ENCODE measurements at places on chromosomes 7 and 10. TPM values are rescaled to one million over a fixed set of nuclear protein-coding genes. Genes with fewer than 3 reads are reported as not detected.

- DNase-seq: no peak
These were observed 639.9 kb upstream of the PFKP start for GRCh38 chr10:2427412-2427811.

DNA sequence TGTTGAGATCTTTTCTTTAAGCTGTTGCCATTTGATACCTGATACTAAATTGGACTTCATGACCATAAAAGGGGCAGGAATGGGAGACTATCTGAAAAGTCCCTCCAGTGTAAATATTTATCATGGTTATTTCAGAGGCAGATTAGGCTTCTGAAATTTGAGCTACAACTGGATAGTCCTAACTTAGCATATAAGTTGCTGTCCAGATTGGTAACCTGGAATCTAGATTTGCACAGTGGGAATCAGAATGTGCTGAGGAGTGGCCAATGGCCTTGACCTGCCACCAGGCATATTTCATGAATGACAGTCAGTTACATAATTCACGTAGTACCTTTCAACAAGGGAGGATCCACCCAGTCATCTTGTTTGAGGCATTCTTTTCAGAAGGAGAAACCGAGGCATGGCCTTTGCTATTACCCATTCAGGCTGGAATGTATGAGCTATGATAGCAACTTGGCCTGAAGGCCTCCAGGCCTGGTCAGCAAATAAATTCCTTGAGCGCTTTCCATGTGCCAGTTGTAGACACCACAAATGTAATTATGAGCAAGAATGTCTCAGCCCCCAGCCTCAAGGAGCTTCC, 80.0 kb downstream of the EEPD1 start:
- no peak for DNase-seq

GRCh38 chr10:114479307-114479706, 75.0 kb upstream of the AFAP1L2 start:
- DNase-seq: no peak

Gene STOX1
- not detected for polyA plus RNA-seq

DNA sequence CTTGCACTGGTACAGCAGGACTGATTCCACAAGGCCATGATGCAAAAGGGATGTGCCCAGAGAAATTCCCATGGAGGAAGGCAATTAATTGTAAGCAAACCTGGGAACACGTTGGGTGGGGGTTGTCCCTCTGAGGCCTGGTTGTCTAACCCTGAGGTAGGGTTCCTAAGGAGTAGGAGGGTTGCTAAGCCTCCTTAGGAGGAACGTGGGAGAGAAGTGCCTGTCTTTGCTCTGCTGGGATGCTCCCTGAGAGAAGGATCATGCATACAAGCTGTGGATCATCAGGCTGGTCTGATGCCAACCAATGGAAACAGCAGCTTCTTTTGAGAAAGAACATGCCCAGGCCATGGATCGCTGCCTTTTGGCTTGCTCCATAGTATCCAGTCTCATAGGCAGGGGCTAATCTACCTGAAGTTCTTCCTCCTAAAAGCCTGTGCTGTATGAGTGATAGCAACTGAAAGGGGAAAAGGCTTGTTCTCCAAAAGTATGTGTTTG, 203.7 kb upstream of the NPVF start:
- DNase-seq: no peak

- no peak for DNase-seq
These were observed 92.3 kb downstream of the NKX6-2 start for GRCh38 chr10:132693676-132694075.

GRCh38 chr7:134660961-134661376, 14.3 kb downstream of the BPGM start:
- peak; percentile 67 for DNase-seq

- DNase-seq: no peak
These were observed 68.6 kb downstream of the JAZF1 start for GRCh38 chr7:28112012-28112411.

Gene GRM3
- polyA plus RNA-seq: not detected

GRCh38 chr7:111531993-111532392, 30.3 kb downstream of the IMMP2L start:
- no peak for DNase-seq

GRCh38 chr10:29056729-29057128, 232.1 kb upstream of the LYZL1 start:
- DNase-seq: no peak

DNA sequence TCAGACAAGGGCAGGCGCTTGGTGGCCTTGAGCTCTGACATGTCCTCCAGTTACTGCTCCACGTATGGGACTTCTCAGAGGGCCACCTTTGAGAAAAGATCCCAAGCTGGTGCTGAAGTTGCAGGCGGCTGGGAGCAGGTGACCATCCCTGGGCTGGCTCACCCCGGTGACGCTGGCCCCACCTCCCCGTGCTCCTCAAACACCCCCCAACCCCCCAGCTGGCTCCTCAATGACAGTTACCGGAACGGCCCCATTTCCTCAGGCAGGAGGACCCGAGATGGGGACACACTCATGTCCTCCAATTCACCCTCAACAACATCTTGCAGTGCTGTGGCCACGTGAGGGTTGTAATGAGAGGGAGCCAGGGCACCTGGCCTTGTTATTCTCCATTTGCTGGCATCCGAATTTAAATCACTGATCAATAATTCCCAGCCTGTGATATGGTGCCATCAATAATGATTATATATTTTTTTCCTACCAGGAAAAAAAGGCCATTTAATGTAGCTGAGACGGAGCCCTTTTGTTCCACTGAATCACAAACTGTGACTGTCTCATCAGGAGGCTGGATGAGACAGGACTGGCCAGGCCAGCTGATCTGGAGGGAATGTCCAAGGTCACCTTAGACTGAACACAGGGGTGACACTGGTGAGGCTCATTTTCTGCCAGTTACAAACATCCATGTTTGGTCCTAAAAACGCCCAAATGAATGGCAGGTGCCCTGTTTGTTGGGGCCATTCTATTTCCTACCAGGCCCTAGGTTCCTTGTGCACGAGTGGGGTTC, 64.5 kb downstream of the CHST15 start:
- DNase-seq: no peak

Gene PNLIP
- not detected for polyA plus RNA-seq

DNA sequence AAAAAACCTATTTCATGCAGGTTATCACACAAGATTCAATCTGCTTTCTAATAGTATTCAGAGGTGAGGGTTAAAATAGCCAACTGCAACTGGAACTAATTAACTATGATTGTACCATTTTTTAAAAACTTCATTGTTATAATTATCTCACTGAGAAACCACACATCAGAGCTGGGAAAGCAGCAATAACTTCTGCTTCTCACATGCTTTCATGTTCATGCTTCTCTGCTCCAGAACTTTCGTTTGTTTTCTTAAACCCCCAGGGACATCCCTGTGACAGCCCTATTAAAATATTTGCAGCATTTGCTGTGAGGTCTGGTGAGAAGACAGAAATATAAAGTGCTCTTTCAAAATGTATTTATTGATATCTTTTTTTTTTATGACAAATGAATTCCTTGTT, 389.0 kb upstream of the SORCS1 start:
- DNase-seq: peak; percentile 11

GRCh38 chr7:149005427-149006344, 22.6 kb downstream of the PDIA4 start:
- no peak for DNase-seq

DNA sequence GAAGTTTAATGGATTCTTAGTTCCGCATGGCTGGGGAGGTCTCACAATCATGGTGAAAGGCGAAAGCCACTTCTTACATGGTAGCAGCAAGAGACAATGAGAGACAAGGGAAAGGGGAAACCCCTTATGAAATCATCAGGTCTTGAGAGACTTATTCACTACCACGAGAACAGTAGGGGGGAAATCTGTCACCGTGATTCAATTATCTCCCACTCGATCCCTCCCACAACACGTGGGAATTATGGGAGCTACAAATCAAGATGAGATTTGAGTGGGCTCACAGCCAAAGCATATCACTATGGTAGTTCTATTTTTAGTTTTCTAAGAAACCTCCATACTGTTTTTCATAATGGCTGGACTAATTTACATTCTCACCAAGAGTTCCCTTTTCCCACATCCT, 36.7 kb downstream of the SPAM1 start:
- DNase-seq: no peak

Gene SMKR1
- polyA plus RNA-seq: 0.27 TPM

Gene ZPBP
- not detected for polyA plus RNA-seq

DNA sequence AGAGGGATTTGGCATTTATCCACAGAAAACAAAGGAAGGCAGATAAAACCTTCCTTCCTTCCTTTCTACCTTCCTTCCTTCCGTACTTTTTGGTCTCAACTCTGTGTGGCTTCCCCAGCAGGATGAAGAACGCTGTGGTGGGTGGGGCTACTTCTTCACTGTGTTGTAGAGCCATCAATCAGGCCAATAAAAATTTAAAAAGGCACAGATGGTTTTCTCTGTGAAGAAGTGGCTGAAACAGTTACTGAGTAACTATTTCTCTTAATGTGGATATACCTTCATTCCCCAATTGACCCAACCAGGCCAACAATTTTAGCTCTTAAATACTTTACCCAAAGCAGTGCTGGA, 75.8 kb downstream of the ZNF92 start:
- no peak for DNase-seq

Gene H2BK1
- polyA plus RNA-seq: not detected

Data from BJ (cell line).